NB4 (cell line): ENCODE measurements at places on chromosomes 5 and 9.
A peak's percentile ranks its signal among the peaks of the same experiment; 100 is the strongest.

DNA sequence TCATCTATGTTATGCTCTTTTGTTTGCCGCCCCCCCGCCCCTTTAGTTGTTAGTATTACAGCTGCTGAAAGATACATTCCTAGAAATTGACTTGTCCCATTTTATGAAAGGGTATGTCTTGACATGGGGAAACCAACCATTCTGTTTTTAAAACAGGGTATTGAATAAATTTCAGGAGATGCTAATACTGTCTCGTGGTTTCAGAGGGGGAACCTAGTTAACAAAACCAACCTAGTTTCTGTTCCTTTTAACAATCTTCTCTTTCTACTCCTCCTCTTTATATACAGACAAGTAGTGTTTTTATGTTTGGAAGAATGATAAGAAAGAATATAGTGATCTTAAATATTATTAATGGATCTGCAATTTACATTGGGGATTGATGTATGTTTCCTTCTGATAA is 3.5 kb downstream of the PIP5K1B start:
- no peak for DNase-seq

DNA sequence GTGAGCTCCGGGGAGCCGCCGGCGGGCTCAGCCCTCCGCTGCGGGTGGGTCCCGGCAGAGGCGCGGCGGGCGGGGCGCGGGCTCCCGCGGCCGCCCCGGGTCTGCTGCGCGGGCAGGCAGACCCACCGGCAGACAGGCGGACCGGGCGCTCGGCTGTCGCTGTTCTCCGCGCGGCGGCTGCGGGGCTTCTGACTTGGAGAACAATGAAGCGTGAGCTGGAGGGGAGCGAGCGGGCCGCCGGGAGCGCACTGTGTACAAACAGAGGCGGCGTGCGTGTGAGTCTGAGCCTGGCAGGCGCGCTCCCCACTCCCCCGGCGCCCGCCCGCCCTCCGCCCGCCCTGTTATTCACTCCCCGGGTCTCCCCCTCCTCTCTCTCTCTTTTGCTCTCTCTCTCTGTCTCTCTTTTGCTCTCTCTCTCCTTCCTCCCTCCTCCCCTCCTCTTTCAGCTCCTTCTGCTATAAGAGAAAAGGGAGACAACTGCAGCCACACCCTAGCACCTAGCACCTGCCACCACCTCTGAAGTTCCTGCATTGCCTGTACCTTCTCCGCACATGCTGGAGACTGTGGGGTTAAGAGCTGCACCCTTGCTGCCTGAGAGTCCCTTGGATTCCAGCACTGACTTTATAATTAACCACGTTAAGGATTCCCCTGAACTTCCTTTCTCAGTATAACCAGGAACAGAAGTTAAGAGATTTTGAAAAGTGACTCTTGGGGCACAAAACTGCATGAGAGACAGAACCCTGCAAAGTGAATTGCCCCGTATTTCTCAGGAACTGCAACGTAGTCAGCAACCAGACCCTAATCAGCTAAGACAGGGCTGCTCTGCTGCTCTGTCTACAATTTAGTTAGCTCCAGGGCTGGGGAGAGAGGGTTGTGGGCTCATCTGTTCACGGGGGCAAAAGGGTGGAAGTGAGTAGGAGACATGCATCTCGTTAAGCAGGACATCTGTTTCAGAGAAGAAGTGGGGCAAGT is at the start of gene EDIL3:
Gene EDIL3 (minus strand): TSS at position 277 of the 972 bp plus-strand sequence. CDS start 506 bp downstream, outside the sequence.
- peak; percentile 55 for DNase-seq

GRCh38 chr5:999032-999501 is 9.5 kb upstream of the NKD2 start:
- no peak for DNase-seq

DNA sequence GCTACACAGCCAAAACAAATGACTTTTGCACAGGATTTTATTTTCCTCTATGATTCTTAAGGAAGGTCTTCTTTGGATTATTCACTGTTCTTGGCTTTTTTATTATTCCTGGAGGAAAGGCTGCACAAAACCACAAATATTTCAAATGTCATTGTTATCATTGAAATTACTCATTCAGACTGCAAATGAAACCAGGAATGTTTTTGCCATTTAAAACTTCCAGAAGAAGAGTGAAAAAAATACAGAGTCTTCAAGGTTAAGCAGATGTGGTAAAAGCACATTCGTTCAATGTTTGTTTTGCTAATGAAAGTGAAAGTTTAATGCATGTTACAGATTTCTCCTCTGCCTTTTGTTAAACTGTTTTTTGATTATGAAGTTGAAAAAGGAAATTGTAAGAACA is 238.2 kb downstream of the TLE4 start:
- DNase-seq = no peak

- DNase-seq = peak; percentile 52
These were observed 421.5 kb upstream of the DAP start for GRCh38 chr5:11182441-11183080.

- no peak for DNase-seq
These were observed 23.7 kb upstream of the TAS2R1 start for GRCh38 chr5:9653811-9654210.

- peak; percentile 54 for DNase-seq
These were observed 144.9 kb downstream of the GOLPH3 start for GRCh38 chr5:32029261-32029660.

DNA sequence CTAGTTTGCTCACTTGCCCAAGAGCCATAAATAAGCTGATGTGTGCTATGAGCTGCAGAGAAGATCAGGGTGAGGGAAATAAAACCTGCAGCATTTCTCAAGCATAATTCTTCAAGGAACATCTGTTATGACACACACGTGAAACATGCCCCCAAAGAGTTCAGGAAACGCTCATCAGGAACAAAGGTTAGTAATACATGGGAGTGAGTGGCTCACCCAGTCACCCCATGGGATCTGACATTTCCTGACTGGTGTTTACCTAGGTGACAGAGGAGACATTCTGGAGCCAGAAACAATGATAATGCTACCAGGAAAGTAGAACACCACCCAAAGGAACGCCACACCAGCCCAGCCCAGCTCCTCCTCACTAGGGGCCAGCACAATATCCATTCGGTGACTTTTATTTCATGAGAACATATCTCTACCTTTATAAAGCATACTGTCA is 66.0 kb downstream of the FRMD3 start:
- no peak for DNase-seq

- no peak for DNase-seq
These were observed 33.1 kb downstream of the FANCC start for GRCh38 chr9:95284162-95285080.

- DNase-seq = no peak
These were observed 217.3 kb downstream of the NTRK2 start for GRCh38 chr9:84886866-84887265.

GRCh38 chr9:110578575-110579033 is 937 bp downstream of the SVEP1 start:
- no peak for DNase-seq
